K562 (cell line): ENCODE measurements at places on chromosomes 1 and 21.
A peak's percentile ranks its signal among the peaks of the same experiment; 100 is the strongest.

DNA sequence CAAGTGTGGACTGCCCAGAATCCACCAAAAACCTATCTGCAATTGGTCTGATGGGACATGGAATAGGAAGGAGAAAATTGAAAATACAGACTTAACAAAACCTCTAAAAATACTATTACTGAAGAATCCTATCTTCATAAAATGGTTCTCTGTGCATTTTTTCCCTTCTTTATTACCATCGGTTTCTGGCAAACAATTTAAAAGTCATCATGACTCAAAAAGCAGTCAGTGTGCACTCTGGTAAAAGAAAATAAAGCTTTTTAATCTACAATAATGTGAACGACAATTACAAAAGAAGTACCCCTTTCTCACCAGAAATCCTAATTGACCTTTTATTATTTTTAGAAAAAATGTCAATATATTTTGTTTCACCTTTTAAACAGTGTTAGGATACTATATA lies 186.3 kb downstream of the TPR start:
- DNase-seq: no peak

DNA sequence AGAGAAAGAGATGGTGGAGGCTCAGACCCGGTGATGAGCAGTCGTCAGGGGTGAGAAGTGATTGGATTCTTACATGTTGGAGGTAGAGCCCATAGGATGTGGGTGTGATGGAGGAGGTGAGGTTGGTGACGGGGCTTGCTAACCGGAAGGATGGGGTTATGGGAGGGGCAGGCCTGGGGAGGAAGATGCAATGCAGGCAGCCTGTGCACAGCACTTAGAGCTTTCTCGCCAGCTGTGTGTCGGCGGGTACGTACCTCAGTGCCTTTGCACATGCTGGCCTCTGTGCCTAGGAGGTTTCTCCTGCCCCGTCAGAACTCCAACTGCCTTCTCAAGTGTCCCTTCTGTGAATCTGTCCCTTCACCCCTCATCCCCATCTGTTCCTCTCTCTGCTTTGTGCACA lies 2.9 kb upstream of the BSND start:
- no peak for DNase-seq

DNA sequence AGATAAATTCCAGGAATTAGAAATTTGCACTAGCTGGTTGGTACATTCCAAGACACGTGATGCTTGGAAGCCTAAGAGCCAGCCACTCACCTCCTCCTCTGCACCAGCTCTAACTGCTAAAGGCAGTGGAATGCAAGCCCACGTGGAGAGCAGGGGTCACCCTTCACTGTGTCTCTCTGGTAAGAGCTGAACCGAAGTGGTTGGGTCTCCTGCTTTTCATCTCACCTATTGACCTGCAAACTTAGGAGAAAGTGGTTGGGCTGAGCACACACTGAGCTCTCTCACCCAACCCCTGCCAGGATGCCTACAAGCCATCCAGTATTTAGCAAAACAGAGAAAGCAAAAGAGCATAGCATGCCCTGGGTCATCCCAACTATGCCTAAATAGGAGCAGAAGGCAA lies 19.3 kb downstream of the HAO2 start:
- DNase-seq: no peak

DNA sequence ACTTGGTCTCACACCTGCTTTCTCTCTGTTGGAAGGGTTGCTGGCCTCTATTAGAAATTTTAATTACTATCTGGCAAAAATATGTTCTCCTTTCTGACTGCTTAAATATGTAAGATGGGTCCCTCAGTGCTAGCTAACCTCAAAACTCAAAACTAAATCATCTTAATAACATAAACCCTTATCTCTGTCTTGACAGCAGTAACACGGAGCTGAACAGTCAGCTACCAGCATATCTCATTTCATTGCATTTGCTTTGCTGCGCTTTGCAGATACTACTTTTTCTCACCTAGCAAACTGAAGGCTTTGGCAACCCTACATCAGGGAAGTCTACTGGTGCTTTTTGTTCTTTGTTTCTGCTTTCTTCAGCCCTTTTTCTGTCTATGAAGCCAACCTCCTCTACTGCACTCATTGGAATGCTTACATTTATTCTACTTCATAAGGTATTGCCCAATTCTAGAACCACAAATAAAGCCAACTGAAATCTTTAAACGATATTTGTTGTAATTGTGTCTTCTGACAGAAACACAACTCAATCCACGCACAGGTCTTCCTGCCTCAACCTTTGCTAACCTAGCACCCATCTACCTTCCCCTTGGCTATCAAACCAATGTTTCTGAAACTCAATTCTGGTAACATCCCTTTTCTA lies 95.6 kb downstream of the RERE start:
- DNase-seq: no peak

DNA sequence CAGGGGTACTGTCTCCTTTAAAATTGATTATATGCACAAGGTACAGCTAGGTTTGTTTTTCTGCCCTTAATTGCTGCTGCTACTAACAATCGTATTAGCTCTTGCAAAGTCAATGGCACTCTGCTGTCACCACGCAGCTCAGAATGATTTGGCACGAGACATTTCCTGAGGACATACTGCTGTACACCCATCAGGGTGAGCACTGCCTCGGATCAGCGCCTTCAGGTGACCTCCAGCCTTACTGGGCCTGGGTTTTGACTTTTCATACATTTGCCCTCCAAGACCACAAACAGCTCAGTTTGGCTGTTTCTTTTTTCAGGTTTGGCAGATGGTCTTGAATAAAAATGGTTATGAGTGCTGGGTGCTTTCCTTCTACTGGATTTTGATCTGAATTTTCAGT lies 110.9 kb downstream of the NTPCR start:
- DNase-seq: no peak

- no peak for DNase-seq
Observed at GRCh38 chr1:22365331-22366295, 86.0 kb upstream of the ZBTB40 start.

GRCh38 chr1:96338622-96339021 lies 383.0 kb upstream of the PTBP2 start:
- DNase-seq: no peak

GRCh38 chr1:190633488-190633887 lies 155.8 kb upstream of the BRINP3 start:
- DNase-seq: no peak

- DNase-seq: peak; percentile 53
Observed at GRCh38 chr1:1232796-1233566, 944 bp downstream of the B3GALT6 start.

GRCh38 chr1:150087415-150087814 lies 19.8 kb downstream of the VPS45 start:
- no peak for DNase-seq

- DNase-seq: no peak
Observed at GRCh38 chr1:37792943-37793686, 532 bp upstream of the MANEAL start.

DNA sequence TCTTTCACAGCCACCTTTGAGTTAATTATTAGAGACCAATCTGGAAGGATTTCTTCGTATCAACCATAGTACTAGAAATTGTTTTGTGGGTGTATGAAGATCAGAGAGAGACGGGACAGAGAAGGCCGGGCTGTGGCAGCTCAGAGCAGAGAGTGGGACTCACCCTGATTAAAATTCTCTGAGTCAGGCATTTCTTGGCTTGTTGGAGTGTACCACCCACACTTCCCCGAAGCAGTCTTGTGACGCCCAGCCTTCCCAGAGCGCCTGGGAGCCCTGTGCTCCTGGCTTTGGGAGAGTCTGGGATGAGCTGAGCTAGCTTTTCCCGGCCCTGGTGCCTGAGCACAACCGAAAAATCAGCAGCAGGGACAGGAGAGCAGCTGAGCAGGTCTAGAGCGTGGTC lies 19.4 kb downstream of the PLEKHM2 start:
- no peak for DNase-seq

- no peak for DNase-seq
Observed at GRCh38 chr1:81703756-81704463, 96.8 kb upstream of the ADGRL2 start.

- DNase-seq: no peak
Observed at GRCh38 chr21:39637197-39637970, 24.6 kb downstream of the B3GALT5 start.

DNA sequence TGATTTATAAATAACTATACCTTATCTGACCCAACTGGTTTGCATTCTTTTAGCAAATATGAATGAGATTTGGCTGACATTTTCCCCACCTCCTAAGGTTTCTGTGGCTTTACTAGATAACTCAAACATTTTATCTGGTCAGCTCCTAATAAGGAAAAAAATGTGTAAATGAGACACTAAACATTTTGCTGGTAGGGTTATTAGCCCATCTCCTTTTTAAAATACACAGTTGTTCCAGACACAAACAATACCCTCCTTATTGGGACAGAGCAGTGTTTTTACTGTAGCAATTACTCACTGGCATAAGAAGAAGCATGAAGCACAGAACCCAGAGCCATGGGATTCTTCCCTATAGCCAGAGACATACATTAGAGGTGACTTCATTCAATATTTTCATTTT lies 53.8 kb upstream of the NUF2 start:
- DNase-seq: no peak

DNA sequence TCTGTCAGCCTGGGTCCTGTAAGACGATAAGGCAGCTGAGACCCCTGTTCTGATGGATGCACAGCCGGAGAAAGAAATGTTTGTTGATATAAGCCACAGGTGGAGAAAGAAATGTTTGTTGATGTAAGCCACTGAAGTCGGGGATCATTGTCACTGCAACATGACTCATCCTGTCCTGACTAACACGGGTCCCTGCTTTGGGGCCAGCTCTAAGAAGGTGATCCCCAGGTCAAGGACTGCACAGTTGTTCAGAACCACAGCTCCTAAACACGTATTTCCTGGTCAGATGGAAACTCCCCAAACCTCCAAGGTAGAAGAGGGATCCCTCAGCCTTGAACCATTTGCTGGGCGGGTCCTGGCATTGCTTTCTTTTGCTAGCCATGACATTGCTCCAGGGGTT lies 86.4 kb upstream of the IGSF21 start:
- no peak for DNase-seq

- peak; percentile 27 for DNase-seq
Observed at GRCh38 chr1:164771619-164772361, 212.8 kb downstream of the PBX1 start.
